ENCODE measurements at places on chromosomes 13 and 19.

- no peak for DNase-seq
These were observed 179.8 kb downstream of the COG6 start for GRCh38 chr13:39835253-39835652.

GRCh38 chr19:41895745-41896580 lies 13.0 kb downstream of the ARHGEF1 start:
- no peak for DNase-seq

DNA sequence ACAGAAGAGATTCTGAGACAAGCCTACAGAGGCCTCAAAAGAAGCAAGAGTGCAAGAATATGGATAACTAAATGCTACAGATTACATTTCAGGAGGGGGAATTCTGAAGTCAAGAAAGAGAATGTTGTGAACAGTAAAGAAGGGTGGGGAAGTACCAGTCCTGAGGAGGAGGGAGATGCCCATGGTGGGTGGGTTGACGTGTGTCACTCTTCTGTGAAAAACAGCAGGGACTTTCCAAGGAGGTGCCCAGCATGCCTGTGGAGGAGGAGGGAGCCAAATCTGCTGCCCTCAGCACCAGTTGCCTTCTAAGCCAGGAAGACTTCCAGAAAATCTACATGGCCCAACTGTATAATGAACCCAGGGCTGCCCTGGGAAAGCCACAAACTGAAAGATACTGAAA lies 87.7 kb downstream of the SGCG start:
- DNase-seq = no peak

DNA sequence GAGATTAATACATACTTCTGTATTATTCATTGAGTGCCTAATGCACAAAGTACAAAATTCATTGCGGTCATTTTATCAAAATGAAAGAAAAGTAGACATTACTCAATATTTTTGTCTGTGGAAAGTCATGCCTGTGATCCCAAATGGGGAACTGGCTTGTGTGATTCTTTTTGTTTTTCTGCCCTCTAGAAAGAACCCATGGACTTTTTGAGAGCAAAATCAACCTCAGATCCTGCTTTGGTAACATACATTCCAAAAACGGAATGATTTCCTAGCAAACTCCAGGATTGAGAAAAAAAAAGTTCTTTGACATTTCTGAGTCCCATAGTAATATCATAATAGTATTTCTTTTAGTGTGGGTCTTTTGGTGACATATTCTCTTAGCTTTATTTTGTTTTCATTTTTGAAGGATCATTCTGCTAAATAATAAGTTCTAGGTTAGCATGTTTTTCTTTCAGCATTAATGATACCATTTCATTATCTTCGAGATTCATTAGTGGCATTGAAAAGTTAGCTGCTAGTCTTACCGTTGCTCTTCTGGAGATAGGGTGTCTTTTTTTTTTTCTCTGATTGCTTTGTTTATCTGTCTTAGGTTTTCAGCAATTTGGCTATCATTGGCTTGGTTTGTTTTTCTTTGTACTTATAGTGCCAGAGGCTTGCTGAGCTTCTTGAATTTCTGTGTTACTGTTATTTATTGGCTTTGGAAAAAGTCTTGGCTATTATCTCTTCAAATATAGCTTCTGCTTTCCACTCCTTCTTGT lies 102.4 kb upstream of the CSNK1A1L start:
- DNase-seq = no peak

- DNase-seq = no peak
These were observed 34.5 kb upstream of the MRI1 start for GRCh38 chr19:13729859-13730258.

GRCh38 chr13:33252135-33252534 lies 33.4 kb downstream of the STARD13 start:
- no peak for DNase-seq

GRCh38 chr19:2771786-2772674 lies 11.0 kb downstream of the SGTA start:
- DNase-seq = no peak

DNA sequence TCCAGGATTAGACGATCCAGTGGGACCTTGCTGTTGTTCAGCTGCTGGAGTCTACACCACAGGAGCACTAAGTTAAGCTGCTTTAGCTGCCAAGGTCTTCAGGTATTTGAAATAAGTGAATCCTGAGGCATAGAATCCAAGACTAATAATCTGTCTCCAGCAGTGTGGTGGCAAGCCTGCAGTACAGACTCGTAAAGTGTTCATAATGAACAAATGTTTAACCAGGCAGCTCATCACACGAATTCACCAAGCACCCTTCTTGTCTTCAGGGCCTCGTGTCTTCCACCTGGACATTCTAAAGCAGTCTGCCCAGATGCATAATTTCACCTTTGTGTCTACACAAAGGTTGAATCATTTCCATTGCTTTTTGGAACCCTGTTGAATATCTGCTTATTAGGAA lies 5.3 kb downstream of the ATP11A start:
- no peak for DNase-seq

- DNase-seq = no peak
These were observed 598.1 kb downstream of the DCT start for GRCh38 chr13:93881411-93881810.

DNA sequence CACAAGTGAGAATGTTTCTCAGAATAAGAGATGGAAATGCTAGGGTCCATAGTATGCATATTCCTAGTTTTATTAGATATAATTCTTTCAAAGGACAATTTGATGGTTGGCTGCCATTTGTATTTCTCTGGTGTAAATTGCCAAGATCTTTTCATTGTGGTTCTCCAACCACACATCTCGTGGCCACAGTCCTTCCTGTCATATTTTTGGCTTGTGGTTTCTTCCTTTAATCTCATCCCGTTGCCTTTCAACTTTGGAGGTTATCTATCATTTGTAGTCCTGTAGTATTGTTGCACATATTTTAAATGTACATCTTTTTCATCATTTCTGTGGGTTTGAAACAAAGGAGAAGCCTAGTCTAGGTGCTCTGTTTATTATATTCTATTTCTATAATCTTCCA lies 61.2 kb downstream of the WASF3 start:
- DNase-seq = no peak

DNA sequence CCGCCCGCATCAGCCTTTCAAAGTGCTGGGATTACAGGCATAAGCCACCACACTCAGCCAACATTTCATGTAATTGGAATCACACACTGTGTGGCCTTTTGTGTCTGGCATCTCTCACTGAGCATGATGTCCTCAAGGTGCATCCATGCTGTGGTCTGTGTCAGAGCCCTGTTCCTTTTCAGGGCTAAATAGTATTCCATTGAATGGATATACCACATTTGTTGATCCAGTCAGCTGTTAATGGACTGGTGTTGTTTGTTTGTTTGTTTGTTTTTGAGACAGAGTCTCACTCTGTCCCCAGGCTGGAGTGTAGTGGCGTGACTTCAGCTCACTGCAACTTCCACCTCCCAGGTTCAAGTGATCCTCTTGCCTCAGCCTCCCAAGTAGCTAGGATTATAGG lies 17.9 kb downstream of the ATCAY start:
- DNase-seq = no peak

DNA sequence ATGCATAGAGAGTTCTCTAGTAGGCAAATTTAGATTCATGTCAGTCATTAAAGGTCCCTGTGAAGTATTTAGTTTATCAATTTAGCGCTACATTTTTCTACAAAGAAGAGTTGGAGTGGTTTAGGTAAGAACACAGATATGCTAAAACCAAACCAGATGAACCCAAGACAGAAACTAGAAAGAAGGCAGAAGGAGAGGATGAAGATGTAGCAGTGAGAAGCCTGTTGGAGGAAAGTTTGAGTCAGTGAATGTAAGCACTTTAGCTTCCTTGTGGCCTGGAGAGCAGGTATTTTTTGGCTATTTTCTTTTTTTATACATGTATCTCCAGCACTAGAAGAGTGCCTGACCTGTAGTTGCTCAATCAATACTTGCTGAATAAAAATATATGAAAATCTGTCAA lies 223.7 kb downstream of the KCNRG start:
- no peak for DNase-seq

- DNase-seq = no peak
These were observed 163.4 kb downstream of the KCTD12 start for GRCh38 chr13:76722782-76723181.

DNA sequence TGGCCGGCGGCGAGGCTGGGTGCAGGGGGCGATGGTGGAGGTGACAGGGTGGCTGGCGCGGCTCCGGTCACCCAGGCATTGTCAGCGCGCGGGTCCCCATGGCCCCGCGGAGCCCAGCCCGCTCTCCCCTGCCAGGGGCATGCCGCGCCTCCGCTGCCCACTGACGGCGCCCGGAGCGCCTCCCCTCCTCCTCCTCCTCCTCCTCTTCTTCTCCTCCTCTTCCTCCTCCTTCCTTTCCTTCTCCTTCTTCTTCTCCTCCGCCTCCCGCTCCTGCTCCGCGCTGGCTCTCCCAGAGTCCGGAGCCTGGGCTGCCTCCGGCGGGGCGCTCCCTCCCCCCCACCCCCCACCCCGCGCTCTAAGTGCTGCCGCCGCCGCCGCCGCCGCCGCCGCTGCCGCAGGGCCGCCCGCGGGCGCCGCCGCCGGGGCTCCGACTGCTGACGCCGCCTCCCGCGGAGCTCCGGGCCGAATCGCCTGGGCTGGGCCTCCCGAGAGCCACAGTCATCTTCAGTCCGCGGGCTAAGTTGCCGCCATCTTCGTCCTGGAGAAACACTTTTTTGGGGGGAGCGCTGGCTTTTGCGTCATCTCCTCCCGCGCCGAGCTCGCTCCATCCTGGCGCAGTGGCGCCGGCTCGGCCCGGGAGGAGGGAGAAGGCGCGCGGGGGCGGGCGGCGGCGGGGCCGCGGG lies 348.3 kb downstream of the LIG4 start:
- no peak for DNase-seq

DNA sequence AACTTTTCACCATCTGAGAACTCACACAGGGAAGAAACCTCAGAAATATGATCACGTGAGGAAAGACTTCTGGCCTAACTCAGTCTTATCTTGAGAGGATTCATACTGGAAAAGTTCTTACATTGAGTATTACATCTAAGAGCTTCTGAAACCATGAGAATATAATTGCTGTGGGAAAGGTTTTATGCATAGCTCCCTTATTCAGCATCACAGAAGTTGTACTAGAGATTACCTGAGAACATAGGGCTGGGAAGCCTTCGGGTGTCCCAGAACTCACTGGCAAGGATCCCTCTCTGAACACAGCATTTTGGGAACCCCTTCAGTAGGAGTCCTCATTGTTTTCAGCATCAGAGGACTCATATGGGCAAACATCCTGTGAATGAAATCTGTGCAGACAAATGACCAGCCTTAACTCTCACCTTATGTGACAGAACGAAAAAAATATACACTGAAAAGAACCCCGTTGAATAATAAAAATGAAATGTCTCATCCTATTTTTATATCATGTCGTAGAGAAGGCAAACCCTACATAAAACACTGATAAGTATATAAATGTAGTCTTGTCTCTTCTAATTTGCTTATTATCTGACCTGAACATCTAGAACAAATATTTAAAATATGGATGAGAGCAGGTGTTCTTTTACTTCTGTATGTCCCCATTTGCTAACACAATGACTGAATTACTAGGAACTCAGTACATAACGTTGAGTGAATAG lies 14.2 kb downstream of the ZNF274 start:
- no peak for DNase-seq

GRCh38 chr13:91172160-91172559 lies 175.3 kb upstream of the MIR17HG start:
- no peak for DNase-seq

GRCh38 chr19:21210037-21210621 lies 68.3 kb downstream of the ZNF431 start:
- DNase-seq = no peak

DNA sequence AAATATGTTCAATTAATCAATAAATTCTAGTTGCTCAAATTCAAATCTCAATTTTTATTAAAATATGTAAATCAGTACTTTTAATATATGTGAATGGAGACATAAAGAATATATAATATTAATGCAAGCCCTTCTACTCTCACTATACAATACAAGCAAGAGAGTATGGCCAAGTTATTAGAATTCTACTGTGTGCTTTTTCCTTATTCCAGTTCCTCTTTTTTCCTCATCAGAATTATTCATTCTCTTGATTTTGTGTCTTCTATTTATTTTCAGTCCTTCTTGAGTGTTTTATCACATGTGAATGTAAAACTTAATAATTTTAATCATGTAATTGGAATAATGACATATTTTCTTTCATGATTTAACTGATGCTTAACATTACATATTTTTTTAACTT lies 276.8 kb downstream of the PCDH20 start:
- DNase-seq = no peak

DNA sequence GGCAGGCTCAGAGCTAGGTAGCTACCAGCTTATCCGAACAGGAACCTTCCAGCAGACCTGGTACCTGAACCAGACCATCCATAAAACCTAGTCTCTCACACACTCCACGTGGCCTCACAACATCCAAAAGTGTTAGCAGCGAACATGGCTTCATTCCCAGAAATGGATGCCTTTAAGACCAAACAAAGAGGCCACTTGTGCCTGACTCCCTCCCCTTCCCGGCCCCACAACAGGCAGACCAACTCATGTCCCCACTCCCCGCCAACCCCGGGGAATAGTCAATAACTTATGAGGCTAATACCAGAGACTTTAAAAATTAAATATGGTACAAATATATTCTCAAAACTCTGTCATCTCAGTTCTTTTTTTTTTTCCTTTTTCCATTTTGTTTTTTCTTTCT lies 46.2 kb downstream of the ZNF557 start:
- DNase-seq = no peak

- DNase-seq = no peak
These were observed 69.2 kb downstream of the ZNF100 start for GRCh38 chr19:21698215-21698614.

DNA sequence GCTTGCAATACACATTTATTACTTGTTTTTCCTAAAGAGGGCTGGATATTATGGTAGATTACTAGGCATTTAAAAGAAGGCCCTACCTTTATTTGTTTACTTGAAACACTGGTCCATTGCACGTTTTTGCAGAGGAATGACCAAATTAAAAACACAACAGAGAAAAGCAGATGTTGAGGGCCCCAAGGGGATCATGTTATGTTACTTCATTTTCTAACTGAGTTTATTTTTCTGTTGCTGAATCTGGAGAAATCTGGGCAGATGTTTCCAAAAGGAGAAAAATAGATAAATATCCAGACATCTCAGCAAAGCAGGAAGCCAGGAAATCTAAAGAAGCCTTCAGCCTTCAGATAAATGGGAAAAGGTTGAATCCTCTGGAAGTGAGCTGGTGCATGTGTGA lies 353.0 kb downstream of the NDFIP2 start:
- no peak for DNase-seq

- DNase-seq = no peak
These were observed 8.6 kb downstream of the RFPL4AL1 start for GRCh38 chr19:55777528-55777927.

All from fibroblast of skin of left quadriceps (primary cell).